ENCODE measurements at places on chromosomes 12 and 14. TPM values are rescaled to one million over a fixed set of nuclear protein-coding genes. Genes with fewer than 3 reads are reported as not detected.

DNA sequence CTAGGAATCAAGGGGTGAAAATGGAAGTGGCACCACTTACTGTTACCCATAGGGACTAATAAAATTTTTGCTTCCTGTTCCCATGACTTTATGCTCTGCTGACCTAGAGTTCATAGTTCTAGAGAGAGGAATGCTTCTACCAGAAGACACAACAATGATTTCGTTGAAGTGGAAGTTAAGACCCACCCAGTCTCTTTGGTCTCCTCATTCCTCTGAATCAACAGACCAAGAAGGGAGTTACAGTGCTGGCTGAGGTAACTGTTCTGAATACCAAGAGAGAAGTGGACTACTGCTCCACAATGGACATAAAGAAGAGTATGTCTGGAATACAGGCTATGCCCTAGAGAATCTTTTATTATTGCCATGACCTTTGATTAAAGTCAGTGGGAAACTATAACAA lies 23.5 kb upstream of the DYRK2 start:
- DNase-seq, result no peak

GRCh38 chr12:45256721-45257120 lies 40.8 kb downstream of the ANO6 start:
- no peak for DNase-seq

GRCh38 chr12:124774054-124774461 lies 89.6 kb downstream of the SCARB1 start:
- peak; percentile 63 for DNase-seq

DNA sequence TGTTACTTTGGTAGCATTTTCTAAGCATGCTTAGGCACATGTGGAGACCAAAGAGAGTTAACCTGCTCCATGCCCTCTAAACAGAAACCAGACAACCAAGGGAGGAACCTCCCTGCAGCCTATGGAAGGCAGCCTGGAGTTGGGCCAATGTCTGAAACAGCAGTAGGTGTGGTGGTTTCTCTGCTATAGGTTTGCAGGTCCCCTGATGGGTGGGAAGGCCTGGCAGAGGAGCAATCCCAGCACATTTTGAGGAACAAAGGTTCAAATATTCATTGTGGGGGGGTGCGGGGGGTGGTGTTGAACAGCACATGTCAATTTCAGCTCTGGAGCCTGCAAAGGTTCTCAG lies 65.4 kb downstream of the DACT1 start:
- DNase-seq, result no peak

ACTR6 gene
- 30.9 TPM for total RNA-seq

PTPRB gene
- total RNA-seq, result not detected
